ENCODE measurements at places on chromosomes 3 and 15.

DNA sequence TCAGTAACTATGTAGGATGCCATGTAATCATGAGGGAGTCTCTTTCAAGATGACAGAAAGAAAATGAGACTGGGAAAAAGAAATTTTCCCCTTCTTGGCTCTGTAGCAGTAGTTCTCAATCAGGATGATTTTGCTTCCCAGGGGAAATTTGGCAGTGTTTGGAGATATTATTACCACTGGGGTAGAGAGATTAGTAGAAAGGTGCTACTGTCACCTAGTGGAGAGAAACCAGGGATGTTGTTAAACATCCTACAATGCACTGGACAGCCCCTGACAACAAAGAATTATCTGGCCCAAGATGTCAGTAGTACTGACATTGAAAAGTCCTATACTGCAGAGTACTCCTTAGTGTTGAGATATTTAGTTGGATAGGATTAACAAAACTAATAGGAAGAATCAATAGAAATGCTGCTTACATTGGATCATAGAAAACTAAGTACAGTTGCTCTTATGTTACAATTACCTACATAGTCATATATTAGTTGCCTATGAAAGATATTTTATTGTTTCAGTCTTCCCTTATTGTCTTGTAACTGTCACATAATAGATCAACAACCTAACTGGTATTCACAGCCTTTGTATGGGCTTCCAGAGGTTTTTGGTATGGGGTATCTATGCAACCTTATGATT is 433.3 kb downstream of the RAP2B start:
- peak; percentile 5 for DNase-seq

DNA sequence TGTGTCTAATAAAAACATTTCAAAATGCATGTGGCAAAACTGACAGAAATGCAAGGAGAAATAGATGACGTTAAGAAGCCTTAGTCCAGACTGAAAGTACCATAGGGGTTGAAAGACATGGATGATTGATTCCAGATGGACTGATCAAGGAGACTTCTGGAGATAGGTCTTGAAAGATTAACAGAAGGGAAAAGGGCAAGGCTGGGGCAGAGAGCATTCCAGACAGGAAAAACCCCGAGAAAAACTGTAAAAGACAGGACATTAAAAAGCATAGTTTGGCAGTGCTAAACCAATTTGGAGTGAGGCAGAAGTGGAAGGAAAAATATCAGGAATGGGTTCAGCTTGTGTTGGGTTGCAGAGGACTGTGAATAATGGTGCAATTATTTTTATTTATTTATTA is 375.2 kb upstream of the SGO1 start:
- no peak for DNase-seq

DNA sequence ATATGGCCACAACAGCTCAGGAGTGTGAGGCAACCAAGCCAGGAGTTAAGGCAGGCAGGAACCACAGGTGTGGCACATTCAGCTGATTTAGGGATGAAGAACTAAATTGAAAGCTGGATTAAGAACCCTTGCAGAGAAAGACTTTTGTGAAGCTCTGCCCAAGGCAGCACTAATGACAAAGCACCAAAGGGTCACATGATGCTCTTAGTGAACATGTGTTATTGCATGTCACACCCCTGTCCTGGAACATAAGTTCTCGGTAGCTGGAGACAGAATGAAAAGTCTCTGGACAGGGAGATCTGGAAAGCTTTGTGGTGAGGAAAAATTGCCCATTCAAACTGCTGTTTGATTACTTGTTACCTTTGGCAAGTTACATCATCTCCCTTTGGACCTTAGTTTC is 3.2 kb downstream of the EAF1 start:
- no peak for DNase-seq

GRCh38 chr3:8283193-8283592 is 218.4 kb upstream of the LMCD1 start:
- no peak for DNase-seq

- no peak for DNase-seq
Observed at GRCh38 chr15:41969851-41970431, 2.4 kb downstream of the EHD4 start.

GRCh38 chr3:185063431-185063830 is 89.4 kb downstream of the C3orf70 start:
- DNase-seq = no peak

DNA sequence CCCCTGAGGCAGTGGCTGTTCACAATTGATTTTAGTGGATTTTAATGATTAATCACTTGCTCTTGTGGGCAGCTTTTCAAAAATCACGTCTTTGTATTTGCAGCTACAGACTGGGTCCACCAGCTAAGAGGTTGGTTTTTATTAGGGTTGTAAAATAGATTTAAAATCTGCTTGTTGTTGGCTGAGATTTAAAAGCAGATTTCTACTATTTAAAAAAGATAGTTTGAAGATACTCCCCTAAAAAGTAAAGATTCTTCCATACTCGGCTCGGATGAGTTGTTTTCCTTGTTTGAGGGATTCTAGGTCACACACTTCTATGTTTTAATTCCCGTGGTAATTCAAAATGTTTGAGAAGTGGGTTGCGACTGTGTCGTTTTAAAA is 1.7 kb downstream of the KLHL24 start:
- no peak for DNase-seq

DNA sequence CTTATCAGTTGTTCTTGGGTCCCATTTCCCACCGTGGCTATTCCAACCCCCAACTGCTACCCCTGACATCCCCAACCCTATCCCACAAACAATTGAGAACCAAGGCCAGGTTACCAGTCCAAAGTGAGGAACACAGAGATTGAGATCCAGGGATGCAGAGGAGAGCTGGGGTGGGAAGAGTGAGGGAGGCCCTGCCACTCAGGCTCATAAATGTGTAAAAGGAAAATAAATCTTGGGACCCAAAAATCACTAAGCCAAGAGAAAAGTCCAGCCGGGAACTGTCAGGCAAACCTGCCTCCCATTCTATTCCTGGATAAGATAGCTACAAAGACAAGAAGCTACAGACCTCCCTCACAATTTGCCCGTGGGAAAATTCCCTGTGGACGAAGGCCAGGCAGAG is 101.1 kb upstream of the DLG1 start:
- no peak for DNase-seq

GRCh38 chr3:71998995-71999673 is 214.2 kb upstream of the PROK2 start:
- DNase-seq = no peak

DNA sequence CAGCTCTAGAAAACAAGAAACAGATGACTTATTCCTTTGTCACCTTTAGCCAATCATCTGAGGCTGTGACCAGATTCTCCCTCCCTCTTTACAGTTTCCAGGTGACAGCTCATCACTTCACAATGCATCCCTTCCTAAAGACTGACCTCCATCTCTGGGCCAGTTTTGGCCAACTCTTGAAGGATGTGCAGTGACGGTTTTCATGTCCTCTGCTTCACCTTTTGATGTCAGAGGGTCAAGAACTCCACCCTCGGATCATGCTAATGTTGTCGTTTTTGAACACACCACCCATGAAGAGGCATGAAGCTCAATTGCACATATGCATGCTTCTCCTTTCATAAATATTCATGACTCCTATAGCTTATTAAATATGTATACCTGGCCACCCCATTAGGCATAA is 161.2 kb upstream of the SYNPR start:
- no peak for DNase-seq

- DNase-seq = no peak
Observed at GRCh38 chr3:70740872-70741271, 428.4 kb upstream of the MDFIC2 start.

- DNase-seq = no peak
Observed at GRCh38 chr3:161649900-161650484, 153.4 kb downstream of the OTOL1 start.

DNA sequence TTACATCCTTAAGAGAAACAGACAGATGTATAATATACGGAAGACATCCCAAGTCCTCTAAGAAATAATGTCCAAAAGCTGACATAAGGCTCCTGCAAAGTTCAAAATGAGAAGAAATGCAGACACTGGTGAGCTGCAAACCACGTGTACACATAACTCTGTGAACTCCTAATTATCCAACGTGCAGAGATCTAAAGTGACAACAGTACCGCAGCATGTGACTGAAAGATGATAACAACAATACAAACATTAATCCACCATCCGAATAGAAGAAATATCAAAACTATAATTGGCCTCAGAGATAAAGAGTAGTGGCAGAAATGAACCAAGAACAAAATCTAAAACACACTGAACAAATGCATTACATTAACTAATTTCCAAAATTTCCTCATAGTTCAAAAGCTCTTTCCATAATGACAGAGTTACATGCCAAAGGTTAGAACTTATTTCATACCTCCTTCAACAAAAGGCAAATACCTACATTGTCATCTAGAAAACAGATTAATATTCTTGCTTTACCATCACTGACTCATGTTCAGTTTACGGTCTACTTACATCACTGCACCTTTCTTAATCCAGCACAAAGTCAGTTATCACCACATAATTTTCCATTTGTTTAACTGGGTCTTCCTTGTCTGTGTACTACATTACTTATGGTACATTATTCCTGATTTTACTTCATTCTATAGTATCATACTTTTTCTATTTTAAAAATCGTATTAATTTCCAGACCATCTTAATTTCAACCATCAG is 2.2 kb downstream of the PDCD10 start:
- DNase-seq = no peak

GRCh38 chr15:83109532-83109931 is 2.1 kb downstream of the TM6SF1 start:
- no peak for DNase-seq

DNA sequence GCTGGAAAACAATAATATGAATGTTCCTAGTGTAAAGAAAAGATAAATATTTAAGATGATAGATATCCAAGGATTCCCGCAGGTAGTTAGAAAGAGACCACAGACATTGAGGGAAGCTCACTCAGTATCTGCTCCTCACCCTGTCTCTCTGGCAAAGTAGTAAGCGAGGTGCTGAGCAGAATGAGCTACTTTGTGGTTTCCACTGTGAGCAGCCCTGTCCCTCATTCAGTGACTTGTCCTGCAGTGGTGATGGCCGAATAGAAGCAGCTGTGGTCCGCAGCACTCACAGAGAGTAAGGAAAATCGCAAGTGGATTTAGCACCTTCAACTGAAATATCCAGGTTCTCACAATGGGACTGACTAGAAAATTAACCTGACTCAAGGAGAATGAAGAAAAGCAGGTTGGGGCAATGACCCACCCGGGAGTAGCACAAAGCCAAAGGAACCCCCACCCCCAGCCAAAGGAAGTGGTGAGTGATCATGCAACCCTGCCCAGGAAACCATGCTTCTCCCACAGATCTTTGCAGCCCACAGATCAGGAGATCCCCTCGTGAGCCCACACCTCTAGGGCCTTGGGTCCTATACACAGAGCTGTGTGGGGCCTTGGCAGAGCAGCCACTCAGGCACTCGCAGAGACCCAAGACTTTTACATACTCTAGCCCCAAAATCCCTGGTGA is 21.8 kb upstream of the SLC25A38 start:
- no peak for DNase-seq

- no peak for DNase-seq
Observed at GRCh38 chr3:124227150-124227630, 235.3 kb upstream of the ROPN1 start.

GRCh38 chr3:130894130-130894985 is 474 bp downstream of the ATP2C1 start:
- DNase-seq = peak; percentile 36

DNA sequence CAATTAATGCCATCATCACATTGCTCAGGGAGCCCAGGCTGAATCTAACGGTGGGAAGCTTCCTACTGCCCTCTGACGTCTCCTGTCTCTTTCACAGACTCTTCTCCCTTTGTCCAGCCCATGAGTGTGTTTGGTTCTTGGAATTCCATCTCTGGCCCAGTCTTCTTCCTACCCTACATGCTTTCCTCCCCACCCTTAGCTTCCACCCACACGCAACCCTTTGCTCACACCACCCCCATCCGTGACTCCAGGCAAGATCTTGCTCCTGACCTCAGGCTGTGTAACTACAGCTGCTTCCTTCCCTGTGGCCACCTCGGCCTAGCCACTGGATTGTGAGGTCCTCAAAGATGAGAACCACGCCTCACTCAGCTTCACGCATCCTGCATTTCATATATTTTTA is 72.3 kb upstream of the THBS1 start:
- no peak for DNase-seq

DNA sequence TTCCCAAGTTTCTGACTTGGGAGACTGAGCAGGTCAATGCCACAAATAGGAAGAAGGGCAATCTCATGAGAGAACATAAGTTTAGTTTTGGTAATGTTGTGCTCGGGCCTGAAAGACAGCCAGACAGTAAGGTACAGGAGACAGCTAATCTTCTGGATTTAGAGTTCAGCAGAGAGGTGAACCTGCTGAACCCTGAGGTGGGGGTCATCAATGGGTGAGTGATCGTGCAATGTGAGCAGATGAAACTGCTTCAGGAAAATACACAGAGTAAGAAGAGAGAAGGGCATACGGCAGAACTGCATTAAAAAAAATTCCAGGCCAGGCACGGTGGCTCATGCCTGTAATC is 23.3 kb downstream of the RUBCN start:
- DNase-seq = no peak

DNA sequence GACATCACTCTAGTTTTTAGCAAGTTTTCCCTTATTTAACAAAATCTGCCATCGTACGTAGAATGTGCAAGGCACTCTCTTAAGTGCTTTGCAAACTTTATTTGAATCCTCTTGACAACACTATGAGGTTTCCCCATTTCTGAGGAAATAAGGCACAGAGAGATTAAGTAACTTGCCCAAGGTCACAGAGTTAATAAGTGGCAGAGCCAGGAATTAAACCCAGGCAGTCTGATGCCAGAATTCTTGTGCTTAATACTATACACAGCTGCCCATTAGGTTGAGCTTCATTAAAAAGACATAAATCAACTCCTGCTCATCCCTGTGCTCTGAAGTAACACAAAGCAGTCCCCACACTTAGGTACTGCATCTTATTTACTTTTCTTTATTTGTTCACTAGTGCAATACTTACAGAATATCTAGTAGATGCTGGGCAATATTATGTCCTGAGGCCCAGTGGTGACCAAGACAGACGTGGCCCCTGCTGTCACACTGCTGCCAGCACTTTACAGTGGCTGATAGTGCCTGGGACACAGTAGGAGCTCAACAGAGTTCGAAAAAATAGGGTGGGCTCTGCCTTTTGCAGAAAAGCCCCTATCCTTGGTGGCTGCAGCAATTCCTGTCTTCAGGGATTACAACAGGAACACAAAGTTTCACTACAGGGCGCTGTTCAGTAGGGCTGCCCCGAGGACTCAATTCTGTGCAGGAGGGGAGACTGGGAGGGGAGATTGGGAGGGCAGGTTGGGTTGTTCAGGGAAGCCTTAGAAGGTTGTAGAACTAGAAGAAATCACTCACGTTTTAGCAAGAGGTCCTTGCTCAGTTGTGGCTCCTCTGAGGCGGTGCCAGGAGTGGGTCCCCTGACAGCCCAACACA is 138.3 kb upstream of the TPM1 start:
- no peak for DNase-seq

- DNase-seq = peak; percentile 30
Observed at GRCh38 chr3:52670621-52671521, 14.8 kb downstream of the PBRM1 start.

- peak; percentile 44 for DNase-seq
Observed at GRCh38 chr3:132535575-132536441, 61.3 kb upstream of the ACKR4 start.

DNA sequence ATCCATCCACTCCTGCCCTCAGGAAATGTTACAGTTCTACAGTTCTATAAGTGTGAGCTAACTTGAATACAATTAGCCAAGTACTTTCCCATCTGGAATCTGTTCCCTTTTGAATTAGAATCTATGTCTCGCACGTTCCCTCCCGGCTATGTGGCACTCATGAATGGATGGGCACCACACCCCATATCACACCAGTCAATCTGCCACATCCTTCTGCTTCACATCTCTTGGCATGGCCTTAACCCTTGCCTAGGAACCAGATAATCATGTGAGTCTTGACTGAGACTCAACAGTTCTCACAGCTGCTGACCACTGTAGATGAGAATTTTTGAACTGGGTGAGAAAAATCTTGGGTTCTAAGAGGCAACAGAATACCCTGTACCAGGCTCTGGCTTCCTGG is 180.2 kb downstream of the TNIK start:
- no peak for DNase-seq
